ENCODE measurements at places on chromosomes 4 and X.

DNA sequence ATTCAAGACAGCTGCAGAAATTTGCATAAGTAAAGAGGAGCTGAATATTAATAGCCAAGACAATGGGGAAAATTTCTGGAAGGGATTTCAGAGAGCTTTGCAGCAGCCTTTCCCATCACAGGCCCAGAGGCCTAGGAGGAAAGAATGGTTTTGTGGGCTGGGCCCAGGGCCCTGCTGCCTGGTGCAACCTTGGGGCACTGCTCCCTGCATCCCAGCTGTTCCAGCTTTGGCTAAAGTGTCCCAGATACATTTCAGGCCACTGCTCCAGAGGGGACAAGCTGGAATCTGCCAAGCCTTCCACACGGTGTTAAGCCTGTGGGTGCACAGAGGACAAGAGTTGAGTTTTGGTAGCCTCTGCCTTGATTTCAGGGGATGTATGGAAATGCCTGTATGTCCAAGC, 185.6 kb upstream of the SFRP2 start:
- DNase-seq: no peak

GRCh38 chr4:104938624-104939023, 208.1 kb upstream of the TET2 start:
- DNase-seq: peak; percentile 36

GRCh38 chr4:20217521-20217920, 34.2 kb upstream of the SLIT2 start:
- no peak for DNase-seq

DNA sequence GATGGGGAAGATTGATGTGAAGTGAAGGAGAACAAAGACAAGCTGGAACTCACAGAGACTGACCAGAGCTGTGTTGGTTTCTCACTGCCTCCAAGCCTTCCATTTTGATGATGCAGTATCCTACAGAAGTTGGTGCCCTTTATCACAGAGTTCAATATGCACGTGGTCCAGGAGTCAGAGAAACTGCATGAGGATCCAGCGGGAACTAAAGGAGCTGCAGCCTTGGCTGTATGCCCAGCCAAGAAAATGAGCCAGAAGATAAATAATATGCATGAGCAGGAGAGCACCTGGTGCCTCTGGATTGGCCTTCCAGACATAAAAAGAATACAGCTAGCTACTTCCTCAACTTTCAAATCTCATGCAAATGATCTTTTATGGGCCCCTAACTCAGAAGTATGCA, 44.3 kb upstream of the DCLK2 start:
- no peak for DNase-seq

DNA sequence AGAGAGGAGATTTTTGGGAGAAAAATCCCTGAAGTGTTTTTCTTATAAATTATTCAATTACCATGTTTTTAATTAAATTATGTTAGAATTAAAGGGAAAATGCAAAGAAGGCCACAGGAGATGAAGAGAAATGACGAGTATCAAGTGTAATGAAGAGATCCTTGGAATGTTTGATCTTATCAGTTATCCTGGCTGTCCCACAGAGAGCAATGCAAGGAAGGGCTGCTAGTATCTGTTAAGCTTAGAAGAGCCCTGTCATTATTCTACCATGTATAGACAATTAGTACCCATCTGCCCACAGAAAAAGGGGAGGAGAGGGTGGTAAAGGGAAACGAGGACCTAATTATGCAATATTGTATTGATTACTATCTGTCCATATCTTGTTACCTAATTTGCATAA, 257.1 kb downstream of the BANK1 start:
- no peak for DNase-seq

GRCh38 chrX:117919755-117920154, 196.9 kb downstream of the KLHL13 start:
- no peak for DNase-seq

- no peak for DNase-seq
Measured at GRCh38 chr4:53197772-53198142, 168.1 kb downstream of the SCFD2 start.

DNA sequence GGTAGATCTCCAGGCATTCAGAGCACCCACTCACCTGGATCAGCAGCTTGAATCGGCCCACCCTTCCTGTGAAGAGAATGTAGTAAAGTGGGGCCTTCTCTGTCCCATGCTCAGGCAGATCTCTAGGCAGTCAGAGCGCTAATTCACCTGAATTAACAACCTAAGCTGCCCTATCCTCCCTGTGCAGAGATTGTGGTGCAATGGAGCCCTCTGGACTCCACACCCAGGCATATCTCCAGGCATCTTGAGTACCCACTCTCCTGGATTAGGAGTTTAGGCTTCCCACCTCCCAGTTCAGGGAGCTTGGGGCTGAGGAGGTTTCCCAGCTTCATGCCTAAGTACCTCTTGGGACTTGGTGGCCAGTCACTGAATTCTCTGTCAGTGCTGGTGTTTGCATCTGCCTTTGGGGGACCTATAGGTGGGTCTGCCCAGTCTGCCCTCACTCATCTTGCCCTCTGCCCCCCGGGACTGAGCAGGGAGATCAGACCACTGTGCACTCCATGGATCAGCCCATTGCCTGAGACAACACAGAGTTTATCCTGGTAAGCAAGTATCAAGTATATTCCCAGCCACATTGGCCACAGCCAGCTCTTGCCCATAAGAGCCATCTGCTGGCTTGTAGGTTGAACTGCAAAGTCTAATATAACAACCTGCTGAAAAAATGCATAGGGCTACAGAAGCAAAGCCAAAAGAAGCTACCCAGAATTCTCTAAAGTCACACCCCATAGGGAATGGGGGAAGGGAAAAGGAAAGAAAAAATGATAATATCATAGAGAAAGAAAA, 372.9 kb downstream of the KLHL13 start:
- no peak for DNase-seq

- no peak for DNase-seq
Measured at GRCh38 chr4:137866671-137867070, 334.4 kb upstream of the PCDH18 start.

DNA sequence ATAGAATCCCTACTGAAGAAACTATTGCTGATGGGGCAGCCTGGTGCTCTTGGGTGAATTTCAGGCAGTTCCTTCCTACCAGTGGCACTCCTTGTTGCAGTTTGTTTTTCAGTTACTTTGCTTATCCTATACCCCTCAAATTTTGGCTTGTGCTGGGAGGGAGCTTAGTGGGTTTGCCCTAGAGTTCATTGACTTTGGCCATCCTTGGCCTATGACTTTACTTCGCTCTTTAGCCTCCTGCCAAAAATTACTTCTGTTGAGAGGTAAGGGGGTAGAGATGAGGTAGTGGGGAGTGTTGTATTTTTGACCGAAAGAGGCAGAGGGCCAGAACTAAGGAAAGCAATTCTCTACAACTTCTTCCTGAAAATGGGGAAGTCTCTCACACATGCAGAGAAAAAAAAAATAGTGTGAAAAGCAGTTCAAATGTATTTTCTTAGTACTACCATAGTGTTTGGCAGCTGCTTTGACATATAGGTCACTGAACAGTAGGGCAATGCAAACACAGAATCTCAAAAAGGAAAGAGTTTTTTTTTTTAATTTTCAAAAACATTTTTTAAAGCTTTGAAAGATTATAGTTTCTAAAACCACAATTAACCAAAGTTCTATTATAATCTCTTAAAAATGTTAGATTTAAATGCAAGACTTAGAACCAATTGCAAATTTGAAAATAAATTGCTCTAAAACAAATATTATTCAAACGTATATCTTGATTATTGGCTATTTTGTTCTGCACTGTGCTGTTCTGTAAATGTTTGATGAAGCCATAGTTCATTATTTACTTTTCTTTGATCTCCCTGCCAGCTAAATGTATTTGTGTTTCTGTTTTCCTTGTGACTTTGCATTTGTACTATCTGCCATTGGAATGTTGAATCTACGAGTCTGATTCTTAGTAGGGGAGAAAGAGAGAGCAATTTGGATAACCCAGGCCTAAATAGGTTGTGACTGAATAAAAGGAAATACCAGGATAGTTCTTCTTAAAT, 73.6 kb downstream of the DCK start:
- no peak for DNase-seq

DNA sequence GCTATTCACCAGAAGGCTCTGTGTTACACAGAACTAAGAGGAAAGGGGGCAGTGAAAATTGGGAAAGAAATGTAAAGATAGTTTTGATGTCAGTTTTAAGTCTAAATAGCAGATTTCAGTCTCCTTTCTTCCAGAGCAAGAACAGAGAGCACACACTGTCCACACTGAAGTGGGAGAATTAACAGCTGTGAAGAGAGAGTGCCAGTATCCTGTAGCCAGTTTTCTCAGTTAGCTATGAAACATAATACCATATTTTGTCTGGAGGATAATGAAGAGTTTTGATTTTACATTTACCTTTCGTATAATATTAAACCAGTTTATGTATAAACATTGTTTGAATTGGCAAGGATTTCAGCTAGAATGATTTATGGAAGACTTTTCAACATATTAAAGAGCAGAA, 35.1 kb downstream of the FBXO8 start:
- DNase-seq: no peak

- no peak for DNase-seq
Measured at GRCh38 chr4:7389101-7389701, 45.5 kb downstream of the PSAPL1 start.

- DNase-seq: no peak
Measured at GRCh38 chr4:123731035-123731434, 334.4 kb downstream of the SPRY1 start.

DNA sequence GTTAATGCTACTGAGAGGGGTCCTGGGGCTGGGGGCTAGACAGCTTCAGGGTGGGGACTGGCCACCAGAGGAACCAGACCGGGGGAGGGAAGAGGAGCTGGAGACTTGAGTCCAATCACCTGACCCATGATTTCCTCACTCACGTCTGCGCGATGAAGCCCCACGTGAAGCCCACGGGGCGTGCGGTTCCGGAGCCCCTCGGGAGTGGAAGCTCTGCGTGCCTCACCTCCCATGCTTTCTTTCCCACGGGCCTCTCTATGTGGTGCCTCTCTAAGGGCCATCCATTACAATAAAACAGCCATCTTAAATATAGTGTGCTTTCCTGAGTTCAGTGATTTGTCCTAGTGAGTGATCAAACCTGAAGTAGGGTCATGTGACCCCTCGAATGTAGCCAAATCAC, 119.9 kb downstream of the ENPP6 start:
- no peak for DNase-seq

DNA sequence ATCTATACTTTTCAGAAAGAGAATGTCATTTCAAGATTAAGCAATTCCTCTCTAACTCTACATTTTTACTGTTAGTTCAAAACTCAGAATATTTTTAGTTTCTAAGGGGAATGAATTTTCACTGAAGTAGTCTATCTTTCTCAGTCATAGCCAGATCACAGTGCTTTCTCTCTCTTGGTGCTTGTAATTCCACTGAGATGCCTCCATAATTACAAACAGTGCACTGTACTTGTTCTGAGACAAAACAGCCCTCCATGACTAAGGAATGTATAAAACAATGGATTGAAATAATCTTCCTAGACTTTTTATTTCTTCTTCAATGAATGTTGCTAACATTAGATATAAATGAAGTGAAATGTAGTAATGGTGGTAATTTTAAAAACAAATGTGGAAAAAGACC, 603.2 kb upstream of the FAM241A start:
- no peak for DNase-seq

DNA sequence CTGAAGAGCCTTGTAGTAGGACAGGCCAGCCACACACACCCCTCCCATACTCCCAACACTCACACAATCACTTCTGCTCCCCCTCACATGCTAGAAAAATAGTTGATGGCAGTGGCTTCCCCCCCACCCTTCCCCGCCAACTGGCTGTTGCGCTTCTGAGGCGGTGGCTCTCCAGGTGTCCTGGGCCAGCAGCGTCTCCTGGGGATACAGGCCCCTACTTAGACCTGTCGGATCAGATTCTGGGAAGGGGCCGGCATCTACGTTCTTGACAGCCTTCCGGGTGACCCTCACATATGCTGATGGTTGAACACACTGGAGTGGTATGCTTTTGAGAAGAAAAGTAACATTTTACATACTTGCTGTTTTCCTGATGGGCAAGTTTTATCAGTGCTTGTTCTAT, 39.9 kb downstream of the TNIP2 start:
- DNase-seq: no peak

DNA sequence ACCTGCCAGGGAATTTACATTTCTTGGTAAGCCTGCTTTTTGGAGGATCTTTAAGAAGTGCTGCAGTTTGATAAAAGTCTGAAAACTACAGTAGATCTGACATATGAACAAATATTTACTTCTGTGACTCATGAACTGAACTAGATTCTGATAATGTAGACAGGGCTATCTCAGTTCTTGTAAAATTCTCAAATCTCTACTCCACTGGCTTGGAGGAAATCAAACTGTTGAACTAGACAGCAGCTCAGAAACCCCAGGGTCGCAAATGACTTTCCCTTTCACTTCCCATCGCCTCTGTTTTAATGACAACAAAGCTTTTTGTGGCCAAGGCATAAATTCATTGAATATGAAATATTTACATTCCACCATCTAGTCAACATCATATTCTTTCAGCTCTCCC, 15.4 kb upstream of the OCIAD1 start:
- no peak for DNase-seq

- no peak for DNase-seq
Measured at GRCh38 chr4:71550220-71551165, 211.7 kb downstream of the SLC4A4 start.

- DNase-seq: peak; percentile 35
Measured at GRCh38 chr4:11424000-11424399, 4.7 kb downstream of the HS3ST1 start.

DNA sequence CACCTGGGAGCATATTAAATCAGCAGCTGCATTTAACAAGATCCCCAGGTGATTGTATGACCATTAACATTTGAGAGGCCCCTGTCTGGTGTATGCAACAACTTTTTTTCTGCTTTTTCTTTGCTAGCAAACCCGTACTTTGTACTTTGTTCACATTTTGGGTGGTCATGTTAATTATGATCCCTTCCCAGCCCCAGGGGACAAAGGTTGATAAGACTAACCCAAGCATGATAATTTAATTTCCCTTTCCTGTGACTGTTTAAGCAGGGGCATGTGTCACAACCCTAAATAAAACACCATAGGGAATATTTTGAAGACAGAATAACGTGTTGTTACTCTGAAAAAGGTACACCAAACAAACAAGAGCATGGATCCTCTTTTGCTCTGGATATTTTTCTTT, 332.0 kb downstream of the PCDH18 start:
- no peak for DNase-seq

- peak; percentile 13 for DNase-seq
Measured at GRCh38 chr4:163048447-163048846, 118.2 kb downstream of the NAF1 start.

GRCh38 chrX:55033429-55033828, 2.7 kb upstream of the ALAS2 start:
- DNase-seq: no peak

- DNase-seq: peak; percentile 53
Measured at GRCh38 chr4:8221476-8221875, 22.4 kb downstream of the SH3TC1 start.

- no peak for DNase-seq
Measured at GRCh38 chr4:7040765-7041164, 2.4 kb upstream of the TADA2B start.
